ENCODE measurements at places on chromosomes 3 and 15. TPM values are rescaled to one million over a fixed set of nuclear protein-coding genes. Genes with fewer than 3 reads are reported as not detected.

The ENTPD3 gene
- total RNA-seq, result not detected

GRCh38 chr15:68697711-68698690, 119.2 kb downstream of the CORO2B start:
- DNase-seq, result no peak

GRCh38 chr3:172643506-172644179, 67.2 kb downstream of the NCEH1 start:
- no peak for DNase-seq

GRCh38 chr15:40746916-40747418, 8.1 kb downstream of the RMDN3 start:
- no peak for DNase-seq

DNA sequence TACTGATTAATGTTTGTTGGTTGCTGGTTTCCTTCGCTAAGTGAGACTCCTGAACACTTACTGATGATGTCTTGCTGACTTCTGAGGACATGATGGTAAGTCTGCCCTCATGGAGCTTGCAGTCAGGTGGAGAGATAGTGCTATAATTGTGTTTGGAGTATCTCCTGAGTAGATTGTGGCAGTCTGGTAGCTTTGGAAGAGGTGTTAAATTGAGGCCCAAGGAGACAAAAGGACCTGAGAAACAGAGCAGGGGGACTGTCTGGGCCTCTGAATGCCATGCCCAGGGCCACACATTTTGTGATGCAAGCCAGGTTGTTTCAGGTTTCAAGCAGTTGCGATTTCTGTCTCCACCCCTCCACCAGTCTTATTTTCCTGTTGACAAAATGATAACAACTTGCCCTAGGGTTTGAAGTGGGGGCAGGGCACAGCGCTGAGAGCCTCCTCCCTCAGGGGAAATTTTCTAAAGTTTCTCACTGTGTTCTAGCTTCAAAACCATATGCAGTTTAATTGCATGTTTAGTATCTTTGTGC, 16.7 kb downstream of the SMAD3 start:
- DNase-seq, result no peak

GRCh38 chr15:45183511-45183910, 4.3 kb downstream of the SHF start:
- DNase-seq, result no peak

DNA sequence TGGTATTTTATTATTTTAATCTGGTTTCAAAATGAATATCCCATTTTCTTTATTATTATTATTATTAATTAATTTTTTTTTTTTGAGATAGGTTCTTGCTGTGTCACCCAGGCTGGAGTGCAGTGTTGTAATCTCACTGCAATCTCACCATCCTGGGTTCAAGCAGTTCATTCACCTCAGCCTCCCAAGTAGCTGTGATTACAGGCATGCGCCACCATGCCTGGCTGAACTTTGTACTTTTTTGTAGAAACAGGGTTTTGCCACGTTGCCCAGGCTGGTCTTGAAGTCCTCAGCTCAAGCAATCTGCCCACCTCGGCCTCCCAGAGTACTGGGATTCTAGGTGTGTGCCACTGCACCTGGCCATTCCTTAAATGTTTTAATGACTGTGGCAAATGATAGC, 28.6 kb downstream of the DAG1 start:
- no peak for DNase-seq
